ENCODE measurements at places on chromosomes 4 and X.

DNA sequence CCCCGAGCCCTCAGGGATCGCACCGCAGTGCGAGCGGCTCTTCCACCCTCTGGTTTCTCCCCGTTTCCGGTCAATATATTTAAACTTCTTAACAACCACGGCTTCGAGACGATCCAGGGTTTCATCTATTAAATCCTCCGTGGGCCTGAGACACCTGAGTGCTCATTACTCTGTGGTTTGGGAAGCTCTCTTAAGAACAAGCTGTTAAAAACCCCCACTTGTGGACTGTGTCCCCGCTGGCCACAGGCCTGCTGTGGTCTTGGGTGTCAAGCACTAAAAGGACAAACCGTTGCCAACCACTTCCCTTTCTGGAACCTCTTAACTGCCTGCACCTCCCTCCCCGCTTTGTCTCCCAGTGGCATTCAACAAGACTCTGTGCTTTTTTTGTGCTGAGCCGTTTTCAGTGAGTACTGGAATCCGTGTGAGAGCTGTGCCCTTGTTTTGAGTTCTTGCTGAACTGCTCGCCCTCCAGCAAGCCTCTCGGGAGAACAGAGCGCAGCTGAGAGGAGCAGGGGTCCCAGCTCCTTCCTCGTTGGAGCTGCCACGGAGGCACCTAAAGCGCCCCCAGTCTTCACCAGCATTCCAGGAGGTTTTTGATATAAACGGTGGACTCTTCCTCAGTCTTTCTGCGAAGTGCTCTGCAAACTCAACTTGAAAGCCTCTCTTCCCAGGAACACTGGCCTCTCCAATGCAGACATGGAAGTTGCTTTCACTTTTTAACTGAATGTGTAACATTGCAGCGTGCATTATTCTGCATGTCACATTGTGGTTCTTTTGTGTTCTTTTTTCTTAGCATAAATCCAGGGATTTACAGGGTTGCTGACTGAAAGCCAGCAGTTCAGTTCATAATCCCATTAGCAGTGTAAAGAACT lies 691 bp upstream of the IGFBP7 start:
- no peak for DNase-seq

DNA sequence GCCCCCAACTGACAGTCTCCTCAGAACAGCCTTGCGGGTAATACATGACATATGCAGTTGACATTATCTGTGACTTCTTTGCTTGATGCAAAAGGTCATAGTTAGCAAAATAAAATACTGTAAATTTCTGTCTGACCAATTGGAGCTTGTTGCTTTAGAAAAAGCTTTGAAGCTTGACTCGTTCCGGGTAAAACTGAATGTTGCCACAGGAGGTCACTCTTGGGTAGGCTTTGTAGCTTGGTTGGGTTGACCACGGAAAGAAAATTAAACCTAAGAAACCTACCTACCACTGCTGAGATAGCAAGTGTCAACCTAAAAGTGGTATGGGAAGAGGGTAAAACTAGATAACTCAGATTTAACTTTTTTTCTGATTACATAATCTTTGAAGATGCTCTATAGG lies 23.2 kb downstream of the PRPS2 start:
- DNase-seq = no peak

GRCh38 chrX:13581554-13581953 lies 12.2 kb downstream of the EGFL6 start:
- DNase-seq = no peak

DNA sequence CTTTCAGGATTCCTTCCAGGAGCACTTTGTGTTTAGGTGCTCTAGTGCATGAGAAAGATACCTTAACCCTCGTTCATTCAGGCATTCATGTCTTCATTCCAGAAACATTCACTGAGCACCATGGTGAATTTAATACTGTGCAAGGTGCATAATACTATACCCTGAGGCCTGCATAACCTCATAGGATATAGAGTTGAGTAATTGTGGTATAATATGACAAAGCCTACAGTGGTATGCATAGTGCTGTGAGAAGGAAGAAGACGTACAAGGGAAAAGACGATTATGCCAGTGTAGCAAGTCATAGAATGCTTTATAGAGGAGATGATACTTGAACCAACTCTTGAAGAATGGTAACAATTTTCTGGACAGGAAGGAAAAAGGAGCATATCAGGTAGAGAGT lies 34.3 kb downstream of the MTM1 start:
- DNase-seq = no peak

GRCh38 chr4:125276811-125277210 lies 37.9 kb upstream of the FAT4 start:
- no peak for DNase-seq

DNA sequence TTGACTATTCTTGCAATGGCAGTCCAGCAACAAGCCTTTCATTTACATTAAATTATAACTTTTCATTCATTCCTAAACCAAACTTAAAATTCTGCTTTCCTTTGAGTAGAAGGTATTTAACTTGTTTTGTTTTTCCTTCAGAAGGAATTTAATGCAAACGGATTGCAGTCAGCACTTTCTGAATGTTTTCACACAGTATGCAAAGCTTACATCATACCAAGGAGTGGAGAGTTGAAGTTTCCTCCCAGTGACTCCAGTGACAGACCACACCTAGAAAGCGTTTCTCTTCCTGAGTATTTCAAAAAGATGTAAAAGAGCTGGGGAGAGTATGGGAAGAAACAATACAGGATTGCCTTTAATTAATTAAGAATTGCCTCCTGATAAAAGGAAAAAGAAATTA lies 8.1 kb downstream of the EPGN start:
- no peak for DNase-seq

- DNase-seq = no peak
Observed at GRCh38 chrX:23478056-23478455, 143.4 kb downstream of the PTCHD1 start.

DNA sequence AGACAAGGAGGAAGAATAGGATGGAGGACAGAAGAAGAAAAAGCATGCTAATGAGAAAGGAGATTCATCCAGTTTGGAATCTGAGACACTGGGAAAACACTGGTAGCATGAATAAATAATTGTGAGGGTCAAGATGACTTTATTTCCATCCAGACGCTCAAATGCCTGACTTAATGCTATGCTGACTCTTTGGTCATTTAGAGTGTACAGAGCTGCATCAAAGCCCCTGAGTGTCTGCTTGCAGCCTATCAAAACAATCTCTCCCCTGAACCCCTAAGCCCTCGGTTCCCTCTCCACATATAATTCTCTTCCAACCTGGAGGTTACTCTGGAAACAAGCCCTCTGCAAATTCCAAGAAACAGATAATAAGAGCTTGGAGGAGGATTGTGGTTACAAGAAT lies 208.8 kb downstream of the MAGEB17 start:
- no peak for DNase-seq

DNA sequence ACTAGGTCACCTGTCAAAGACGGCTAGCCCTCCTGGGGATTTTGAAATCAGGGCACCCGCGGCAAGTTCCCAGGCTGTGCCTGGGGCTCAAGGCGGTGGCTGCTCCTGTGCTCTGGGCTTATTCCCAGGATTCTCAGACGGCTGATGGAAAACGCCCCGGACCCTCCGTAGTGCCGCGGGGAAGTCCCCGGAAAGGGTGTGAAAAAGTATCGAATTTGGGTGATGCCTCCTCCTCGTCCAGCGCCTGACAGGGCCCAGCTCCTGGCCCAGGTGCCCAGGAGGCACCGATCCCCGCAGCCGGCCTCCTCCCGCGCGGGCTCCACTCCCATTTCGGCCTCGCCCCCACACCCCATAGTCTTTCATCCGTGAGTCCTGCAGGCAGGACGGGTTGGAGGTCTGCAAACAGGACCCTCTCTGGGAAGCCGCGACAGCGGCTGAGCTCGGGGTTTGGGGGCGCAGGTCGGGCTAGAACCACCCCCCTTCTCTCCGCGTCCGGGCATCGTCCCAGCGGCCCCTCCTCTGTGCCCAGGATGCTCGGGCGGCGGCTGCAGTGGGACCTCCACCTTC lies 1.1 kb upstream of the NSG1 start:
- DNase-seq = no peak

DNA sequence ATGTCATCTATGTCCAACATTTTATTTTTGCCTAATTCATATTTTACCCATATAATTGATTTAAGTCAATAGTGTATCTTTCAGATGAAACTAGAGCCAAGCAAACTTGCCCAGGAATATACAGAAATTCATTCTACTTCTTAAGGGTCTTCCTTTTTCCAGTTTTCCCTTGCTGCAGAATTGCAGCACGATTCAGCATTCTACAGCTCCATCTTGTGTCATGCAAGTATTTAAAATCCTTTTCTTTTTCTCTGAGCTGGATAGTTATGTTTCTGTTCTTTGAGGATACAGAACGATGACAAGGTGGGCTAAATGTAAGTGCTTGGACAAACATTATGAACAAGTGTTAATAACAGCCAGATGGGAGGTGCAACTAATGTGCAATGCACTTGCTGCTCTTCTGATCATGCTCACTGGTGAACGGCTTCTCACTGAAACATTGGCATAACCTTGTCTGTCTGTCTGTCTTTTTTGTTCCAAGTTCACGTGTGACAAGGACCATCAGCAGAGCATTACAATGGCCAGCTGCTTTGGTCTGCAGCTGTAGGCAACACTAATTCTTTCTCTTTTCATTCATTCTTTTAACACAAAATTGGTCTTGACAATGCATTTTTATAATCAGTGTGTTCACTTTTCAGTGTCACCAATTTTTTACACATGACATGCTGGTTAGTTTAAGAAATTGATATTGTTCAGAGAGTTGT lies 1821.7 kb downstream of the ARAP2 start:
- DNase-seq = no peak

GRCh38 chr4:47972181-47972580 lies 44.3 kb downstream of the CNGA1 start:
- no peak for DNase-seq

DNA sequence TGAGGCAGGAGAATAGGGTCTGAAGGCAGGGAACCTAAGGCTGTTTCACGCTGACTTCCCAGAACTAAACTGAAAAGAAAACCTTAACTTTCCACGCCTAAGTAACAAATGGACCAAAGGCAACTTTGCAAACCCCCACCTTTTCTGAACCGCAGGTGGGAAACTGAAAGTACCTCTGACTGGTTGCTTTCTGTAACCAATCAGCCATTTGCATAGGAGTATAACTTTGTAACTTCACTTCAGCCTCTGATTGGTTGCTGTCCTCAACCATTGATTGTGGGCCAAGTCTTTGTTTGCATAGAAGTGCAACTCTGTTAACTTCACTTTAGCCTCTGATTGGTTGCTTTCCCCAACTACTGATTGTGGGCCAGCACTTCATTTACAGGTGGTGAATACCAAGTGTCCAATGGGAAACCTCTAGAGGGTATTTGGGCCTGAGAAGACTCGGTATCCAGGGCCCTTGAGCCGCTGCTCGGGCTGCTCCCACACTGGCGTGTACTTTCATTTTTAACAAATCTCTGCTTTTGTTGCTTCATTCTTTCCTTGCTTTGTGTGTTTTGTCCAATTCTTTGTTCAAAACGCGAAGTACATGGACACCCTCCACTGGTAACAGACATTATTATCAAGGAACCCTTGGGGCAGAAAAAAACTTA lies 121.6 kb upstream of the CBR4 start:
- no peak for DNase-seq

DNA sequence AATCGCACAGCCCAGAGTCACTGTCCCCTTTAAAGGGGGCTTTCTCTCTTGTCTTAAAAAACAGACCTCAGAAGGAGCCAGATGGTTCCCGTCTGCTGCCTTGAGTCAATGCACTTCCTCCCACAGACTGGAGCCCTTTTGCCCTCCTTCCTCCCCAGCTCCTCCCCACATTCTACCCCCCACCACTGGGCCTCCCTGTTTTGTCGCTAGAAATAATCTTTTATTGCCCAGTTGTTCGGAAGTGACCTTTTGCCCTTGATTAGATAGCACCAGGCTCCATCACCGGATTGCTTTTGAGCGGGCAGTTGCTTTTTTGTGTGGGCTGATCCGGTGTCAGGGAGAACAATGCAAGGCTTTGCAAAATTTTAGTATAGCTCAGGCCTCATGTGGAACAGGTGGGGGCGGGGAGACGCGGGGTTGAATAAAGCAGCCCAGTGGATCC lies 47.7 kb downstream of the SPRY1 start:
- DNase-seq = no peak

GRCh38 chr4:14887842-14888433 lies 114.3 kb upstream of the CPEB2 start:
- no peak for DNase-seq

- no peak for DNase-seq
Observed at GRCh38 chrX:142233400-142233799, 28.3 kb upstream of the MAGEC2 start.

- no peak for DNase-seq
Observed at GRCh38 chrX:20517565-20517964, 250.9 kb upstream of the RPS6KA3 start.

- no peak for DNase-seq
Observed at GRCh38 chrX:105483011-105483410, 262.5 kb upstream of the TEX13A start.

- DNase-seq = no peak
Observed at GRCh38 chrX:12488771-12489170, 302.4 kb upstream of the PRPS2 start.

DNA sequence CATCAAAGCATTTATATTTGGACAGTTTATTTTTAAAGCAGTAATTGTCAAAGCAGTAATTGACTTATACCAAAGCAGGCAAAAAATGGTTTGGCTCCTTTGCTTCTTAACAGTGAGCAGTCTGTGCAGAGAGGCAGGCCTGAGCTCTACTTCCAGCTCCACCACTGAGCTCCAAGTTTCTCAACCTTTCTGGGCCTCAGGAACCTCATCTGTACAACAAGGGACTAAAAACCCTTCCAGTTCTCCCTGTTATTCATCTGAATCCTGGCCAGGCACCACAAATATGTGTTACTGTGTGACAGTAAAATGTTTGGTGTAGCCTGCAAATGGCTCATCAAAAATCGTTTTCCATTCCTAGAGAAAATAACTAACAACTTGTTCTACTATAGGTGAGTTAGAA lies 88.7 kb upstream of the TTC29 start:
- no peak for DNase-seq

DNA sequence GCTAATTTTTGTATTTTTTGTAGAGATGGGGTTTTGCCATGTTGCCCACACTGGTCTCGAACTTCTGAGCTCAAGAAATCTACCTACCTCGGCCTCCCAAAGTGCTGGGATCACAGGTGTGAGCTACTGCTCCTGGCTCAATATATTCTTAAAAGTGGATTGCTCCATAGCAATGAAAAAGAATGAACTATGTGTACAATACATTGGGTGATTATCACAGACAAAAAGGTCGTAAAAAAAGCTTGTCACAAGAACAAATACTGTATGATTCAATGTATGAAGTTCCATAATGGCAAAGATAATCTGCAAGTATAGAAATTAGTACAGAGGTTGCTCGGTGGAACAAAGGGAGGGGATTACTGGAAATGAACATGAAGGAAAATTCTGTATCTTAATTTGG lies 70.7 kb downstream of the REPS2 start:
- no peak for DNase-seq

GRCh38 chrX:66632981-66633380 lies 5.9 kb downstream of the EDA2R start:
- DNase-seq = no peak

DNA sequence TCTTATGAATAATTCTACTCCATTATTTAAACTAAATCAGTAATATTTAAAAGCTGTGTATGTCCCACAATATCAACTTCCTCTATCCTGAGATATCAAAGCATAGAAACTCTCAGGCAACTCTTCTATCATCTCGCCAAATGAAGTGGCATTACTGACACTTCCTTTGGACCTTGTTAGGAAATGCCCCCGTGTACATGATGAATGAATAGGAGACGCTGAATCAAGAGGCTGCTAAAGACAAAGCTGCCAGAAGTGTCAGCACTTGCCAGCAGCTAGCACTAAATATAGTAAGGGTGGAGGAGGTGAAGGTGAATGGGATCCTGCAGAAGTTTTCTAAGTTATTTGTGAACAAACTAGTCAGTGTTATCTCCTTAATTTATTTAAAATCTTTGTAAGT lies 99.5 kb upstream of the BLTP1 start:
- no peak for DNase-seq
